ENCODE measurements at places on chromosomes 7 and 10.

DNA sequence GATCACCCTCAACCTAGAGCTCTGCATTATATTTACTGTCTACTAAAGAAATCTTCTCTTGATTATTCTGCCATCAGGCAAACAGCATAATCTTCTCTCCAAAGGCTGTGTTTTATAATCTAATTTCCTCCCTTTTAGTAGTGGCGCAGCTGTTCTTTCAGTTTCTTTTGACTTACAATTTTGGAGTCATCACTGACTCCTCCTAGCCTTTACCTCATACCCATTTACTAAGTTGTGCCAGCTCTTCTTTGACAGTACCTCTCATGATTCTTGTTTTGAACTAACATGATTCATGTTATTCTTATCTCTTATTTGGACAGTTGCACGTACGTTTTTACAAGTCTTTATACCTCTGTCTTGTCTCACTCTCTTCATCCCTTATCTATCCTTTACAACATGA, 113.0 kb downstream of the FOXP2 start:
- DNase-seq = no peak

GRCh38 chr10:78766603-78767002, 302.2 kb upstream of the ZMIZ1 start:
- no peak for DNase-seq

DNA sequence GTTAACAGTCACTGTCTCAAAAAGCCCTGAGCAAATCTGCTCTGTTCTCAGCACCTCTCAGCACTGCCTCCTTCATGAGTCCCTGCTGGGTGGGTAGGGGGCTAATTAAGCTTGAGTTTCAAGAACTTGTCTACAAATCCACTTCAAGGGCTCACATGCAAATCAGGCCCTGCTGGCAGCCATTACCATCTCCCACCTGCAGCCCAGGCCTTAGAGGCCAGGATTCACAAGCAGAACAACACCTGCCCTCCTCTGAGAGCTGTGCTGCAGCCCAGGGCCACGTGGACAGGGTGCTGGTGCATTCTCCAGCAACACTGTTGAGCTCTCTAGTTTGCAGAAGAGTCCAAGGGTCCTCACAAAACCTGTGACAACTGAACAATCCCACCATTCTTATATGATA, 119.2 kb downstream of the DPP6 start:
- DNase-seq = no peak

DNA sequence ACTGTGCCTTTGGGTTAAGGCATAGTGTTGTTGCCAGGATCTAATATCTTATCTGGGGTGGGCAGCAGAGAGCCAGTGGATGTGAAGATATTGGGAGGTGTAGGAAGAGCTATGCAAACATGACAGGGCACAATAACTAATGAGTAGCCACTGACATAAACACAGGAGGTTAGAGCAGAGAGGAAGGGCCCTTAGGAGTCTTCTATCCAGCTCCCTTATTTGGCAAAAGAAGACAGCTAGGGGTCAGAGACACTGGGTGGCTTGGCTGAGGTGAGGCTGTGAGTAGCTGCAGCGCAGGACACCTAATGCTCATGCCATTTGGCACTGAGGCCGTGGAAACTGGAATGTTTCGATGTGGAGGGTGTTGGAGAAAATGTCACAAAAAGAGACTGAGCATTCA, 176.3 kb upstream of the TCF7L2 start:
- DNase-seq = no peak

DNA sequence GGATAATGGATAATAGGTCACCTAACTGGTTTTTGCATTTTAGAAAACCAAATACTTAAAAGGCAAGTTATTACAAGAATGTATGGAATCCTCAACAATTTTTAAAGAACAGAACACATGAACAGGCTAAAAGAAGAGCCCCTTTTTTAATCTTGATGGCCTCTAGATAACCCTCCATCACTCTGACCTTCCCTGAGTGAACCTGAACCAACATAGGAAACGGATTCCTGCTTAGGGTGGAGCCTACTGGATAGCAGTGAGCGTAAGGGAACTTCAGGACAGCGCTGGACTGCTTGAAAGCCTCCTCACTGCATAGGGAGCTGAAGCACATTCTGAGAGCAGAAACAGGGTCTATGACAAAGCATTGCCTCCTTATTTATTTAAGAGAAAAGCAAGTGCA, 20.5 kb downstream of the TRPV5 start:
- no peak for DNase-seq
